ENCODE measurements at places on chromosomes 1 and 21. TPM values are rescaled to one million over a fixed set of nuclear protein-coding genes. Genes with fewer than 3 reads are reported as not detected.

Gene CXADR
- total RNA-seq = 32.6 TPM

Gene NCF2
- total RNA-seq = not detected

Gene OR2L8
- total RNA-seq = not detected

Gene TRIM58
- total RNA-seq = 1.6 TPM

Gene BECN2
- total RNA-seq = not detected

Gene KRTAP13-2
- total RNA-seq = not detected

Gene MXRA8
- 5.8 TPM for total RNA-seq

Gene HAO2
- total RNA-seq = not detected

Gene EDN2
- not detected for total RNA-seq

Gene ASAP3
- total RNA-seq = 45.5 TPM

Gene RCAN1
- total RNA-seq = 13.0 TPM

Gene IFNAR1
- 18.0 TPM for total RNA-seq

Gene ZNF593OS
- total RNA-seq = not detected

Gene C1QB
- not detected for total RNA-seq

Gene TSSK3
- 2.2 TPM for total RNA-seq

Gene RUSC1
- total RNA-seq = 55.2 TPM

Gene PSEN2
- total RNA-seq = 20.4 TPM

Gene KCNJ6
- 0.68 TPM for total RNA-seq

Gene ARHGAP30
- not detected for total RNA-seq

Gene PROX1
- total RNA-seq = 14.3 TPM

Gene LMOD1
- total RNA-seq = 0.19 TPM

Gene TAL1
- total RNA-seq = 0.11 TPM

Gene TCEA3
- total RNA-seq = 1.5 TPM

Gene FCRL4
- not detected for total RNA-seq

Gene KRTAP10-2
- total RNA-seq = not detected

Gene GFI1
- total RNA-seq = 0.16 TPM

Gene DNM3
- 3.9 TPM for total RNA-seq

Gene ACBD6
- 59.1 TPM for total RNA-seq

Gene GUCA2B
- total RNA-seq = not detected

Gene MTARC2
- total RNA-seq = 4.1 TPM

Gene ATP6V1G3
- total RNA-seq = not detected

Gene DMBX1
- not detected for total RNA-seq

Gene SYF2
- 26.3 TPM for total RNA-seq

Gene NIPAL3
- 2.4 TPM for total RNA-seq

Gene DTL
- total RNA-seq = 82.4 TPM

Gene LEMD1
- 10.2 TPM for total RNA-seq

Gene DSTYK
- 17.0 TPM for total RNA-seq

Gene BARHL2
- not detected for total RNA-seq

Gene TMED5
- 38.3 TPM for total RNA-seq

Gene CFAP107
- not detected for total RNA-seq

Gene SRM
- 152 TPM for total RNA-seq
